ENCODE measurements at places on chromosomes 4 and X.

- no peak for DNase-seq
Observed at GRCh38 chr4:173185847-173186510, 17.4 kb downstream of the GALNT7 start.

GRCh38 chrX:64427787-64428186 lies 32.5 kb upstream of the MTMR8 start:
- DNase-seq: no peak

DNA sequence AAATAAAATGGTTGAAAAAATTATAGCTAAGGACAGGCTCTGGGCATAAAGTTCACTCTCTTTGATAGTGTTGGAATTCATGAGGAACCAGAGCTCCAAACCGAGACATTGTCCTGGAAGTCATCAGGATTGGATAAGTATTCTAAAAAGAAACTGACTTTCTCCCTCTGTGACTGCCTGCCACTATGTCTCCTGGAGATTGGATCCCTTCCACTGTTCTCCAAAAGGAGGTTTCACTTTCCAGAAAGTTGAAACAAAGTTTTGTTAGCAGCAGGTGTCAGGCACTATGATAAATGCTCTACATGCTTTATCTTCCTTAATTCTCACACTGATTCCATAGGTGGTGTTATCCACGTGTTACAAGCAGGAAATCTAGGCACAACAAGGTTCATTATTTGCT lies 16.8 kb downstream of the BANK1 start:
- no peak for DNase-seq

- no peak for DNase-seq
Observed at GRCh38 chr4:169626331-169627282, 6.2 kb downstream of the CLCN3 start.

- peak; percentile 67 for DNase-seq
Observed at GRCh38 chr4:10095296-10095991, 21.2 kb downstream of the WDR1 start.

- no peak for DNase-seq
Observed at GRCh38 chrX:118630848-118631247, 96.6 kb upstream of the IL13RA1 start.

DNA sequence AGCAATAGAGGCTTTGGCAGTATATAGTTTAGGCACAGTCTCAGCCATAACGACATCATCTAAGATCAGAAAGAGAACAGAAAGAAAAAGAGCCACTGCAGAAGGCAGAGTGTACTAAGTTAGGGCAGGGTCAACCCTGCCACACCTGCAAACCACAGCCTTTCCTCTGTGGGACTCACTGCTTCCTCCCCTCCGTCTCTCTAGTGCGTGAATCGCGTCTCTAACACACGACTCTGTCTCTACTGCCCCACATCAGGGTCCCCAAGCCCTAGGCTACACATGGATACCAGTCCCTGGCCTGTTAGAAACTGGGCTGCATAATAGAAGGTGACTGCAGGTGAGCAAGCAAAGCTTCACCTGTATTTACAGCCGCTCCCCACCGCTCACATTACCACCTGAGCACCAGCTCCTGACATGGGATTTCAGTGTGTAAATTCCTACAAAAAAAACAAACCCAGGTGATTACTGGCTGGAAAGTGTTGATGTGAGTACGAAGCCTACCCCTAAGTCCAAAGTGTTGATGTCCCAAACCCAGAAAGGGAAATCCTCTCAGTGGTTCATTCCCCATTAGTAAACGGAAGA lies 128.9 kb downstream of the PRKX start:
- DNase-seq: no peak

DNA sequence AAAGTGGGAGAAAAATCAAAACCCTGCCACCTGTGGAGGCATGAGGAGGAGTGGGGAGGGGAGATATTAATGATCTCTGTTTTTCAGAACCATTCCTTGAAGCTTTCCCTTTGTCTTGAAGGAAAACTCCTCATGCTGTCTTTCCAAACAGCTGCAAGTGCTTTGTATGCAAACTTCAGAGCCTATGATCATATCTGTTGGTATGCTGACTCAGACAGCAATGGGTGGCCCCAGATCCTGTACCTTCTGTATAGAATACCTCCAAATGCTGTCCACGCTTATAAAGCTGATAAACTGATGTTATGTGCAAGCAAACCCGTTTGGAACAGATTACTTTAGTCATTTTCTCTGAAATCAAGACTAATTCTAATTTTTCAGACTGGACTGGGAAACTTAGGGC lies 31.9 kb downstream of the BMP15 start:
- no peak for DNase-seq

DNA sequence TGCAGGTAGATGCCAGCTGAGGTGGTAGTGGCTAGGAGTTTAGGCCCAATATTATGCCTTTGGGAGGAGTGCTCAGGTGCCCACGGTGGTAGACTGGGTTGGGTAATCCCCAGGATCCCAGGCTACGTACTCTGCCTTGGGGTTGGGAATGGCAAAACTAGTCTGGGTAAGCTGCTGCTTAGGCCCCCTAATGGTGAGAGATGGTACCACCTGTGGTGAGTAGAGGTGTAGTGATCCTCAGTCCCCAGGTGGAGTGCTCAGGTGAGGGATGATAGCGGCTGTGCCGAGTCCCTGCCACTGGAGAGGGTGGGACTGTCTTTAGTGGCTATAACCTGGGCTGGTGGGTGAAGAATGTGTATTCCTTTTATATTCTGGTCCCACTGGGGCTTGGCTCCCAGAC lies 75.2 kb downstream of the IL1RAPL2 start:
- DNase-seq: no peak

GRCh38 chr4:183906739-183907651 lies 1.9 kb downstream of the STOX2 start:
- no peak for DNase-seq

DNA sequence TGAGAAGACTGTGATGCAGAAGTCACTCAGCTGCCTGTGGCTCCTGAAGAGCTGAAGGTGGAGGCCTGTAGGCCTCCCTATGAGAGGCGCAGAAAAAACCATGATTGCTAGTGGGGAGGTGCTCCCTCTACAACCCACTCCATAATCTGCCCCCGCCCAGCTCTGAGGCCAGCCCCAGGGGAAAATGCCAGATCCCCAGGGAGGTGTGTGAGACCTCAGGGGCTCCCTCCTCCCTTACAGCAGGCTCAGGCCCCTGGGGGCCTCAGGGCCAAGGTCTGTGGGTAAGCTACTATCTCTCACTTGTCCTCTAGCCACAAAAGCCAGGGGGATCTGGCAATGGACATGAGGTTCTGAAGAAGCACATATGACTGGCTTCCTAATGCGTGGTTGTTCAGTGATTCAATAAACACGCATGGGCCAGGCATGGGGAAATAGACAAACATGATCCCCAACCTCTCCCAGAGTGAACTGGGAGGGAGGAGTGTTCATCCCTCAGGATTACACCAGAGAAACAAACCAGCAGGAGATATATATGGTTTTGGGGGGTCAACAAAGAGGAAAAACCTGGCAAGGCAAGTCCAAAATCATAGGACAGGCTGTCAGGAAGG lies 51.0 kb upstream of the MTM1 start:
- no peak for DNase-seq
